ENCODE measurements at places on chromosomes 12 and 14. TPM values are rescaled to one million over a fixed set of nuclear protein-coding genes. Genes with fewer than 3 reads are reported as not detected.

KERA gene
- total RNA-seq: 81.0 TPM

USP44 gene
- total RNA-seq: 0.31 TPM

TAS2R31 gene
- total RNA-seq: 17.7 TPM

SLC6A15 gene
- total RNA-seq: 7.9 TPM

IRAK3 gene
- total RNA-seq: 13.4 TPM

KLRC4 gene
- not detected for total RNA-seq

IFNG-AS1 gene
- 3.3 TPM for total RNA-seq

MYF6 gene
- total RNA-seq: 164 TPM

CIPC gene
- 42.4 TPM for total RNA-seq

GPR84 gene
- total RNA-seq: not detected

RAB5B gene
- 77.1 TPM for total RNA-seq

MYL2 gene
- total RNA-seq: 55.5 TPM

DHRS2 gene
- not detected for total RNA-seq

TAOK3 gene
- 28.9 TPM for total RNA-seq

RHOF gene
- 7.8 TPM for total RNA-seq

ETFBKMT gene
- total RNA-seq: 3.8 TPM

KMT2D gene
- 42.5 TPM for total RNA-seq

KRT72 gene
- 0.21 TPM for total RNA-seq

TCP11L2 gene
- 89.7 TPM for total RNA-seq

AQP2 gene
- total RNA-seq: not detected

CCDC91 gene
- total RNA-seq: 43.0 TPM

All from tongue (tissue), 3 donors.